ENCODE measurements at places on chromosomes 16 and 17.

GRCh38 chr16:25298165-25298872 lies 40.7 kb upstream of the ZKSCAN2 start:
- no peak for DNase-seq

DNA sequence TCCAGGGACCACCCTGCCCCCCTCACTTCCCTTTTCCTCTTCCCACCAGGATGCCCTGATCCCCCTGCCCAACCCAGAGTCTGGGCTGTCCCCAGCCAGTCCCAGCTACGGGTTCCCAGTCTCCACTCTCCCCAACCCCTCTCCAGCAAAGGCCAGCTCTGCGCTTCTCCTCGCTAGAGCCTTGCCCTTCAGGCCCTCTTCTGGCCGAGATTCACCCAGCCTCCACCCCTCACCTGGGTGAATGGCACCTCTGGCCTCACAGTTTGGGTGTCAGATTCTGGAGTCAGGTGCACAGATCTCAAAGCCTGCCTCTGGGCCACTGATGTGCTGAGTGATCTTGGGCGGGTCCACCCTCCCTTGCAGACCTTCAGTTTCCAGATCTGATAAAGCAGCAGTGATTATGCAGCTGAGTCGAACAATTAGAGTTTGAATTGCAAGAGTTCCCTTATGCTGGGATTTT lies 185.6 kb upstream of the TNRC6C start:
- no peak for DNase-seq

DNA sequence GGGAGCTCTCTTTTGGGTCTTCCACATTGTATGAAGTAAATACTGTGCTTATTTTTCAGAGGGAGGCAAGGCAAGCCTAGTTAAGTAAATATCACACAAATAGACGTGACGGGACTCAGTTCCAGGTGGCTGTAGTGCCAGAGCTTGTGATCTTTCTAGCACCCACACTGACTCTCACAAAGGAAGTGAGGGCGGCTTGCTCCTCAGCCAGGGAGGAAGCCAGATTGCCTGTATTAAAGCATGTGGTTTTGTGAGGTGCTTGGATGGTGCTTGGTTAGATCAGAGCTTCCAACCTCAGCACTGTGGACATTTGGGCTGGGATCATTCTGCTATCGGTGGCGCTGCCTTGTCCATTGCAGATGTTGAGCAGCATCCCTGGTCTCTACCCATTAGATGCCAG lies 80.1 kb downstream of the VAT1L start:
- no peak for DNase-seq

DNA sequence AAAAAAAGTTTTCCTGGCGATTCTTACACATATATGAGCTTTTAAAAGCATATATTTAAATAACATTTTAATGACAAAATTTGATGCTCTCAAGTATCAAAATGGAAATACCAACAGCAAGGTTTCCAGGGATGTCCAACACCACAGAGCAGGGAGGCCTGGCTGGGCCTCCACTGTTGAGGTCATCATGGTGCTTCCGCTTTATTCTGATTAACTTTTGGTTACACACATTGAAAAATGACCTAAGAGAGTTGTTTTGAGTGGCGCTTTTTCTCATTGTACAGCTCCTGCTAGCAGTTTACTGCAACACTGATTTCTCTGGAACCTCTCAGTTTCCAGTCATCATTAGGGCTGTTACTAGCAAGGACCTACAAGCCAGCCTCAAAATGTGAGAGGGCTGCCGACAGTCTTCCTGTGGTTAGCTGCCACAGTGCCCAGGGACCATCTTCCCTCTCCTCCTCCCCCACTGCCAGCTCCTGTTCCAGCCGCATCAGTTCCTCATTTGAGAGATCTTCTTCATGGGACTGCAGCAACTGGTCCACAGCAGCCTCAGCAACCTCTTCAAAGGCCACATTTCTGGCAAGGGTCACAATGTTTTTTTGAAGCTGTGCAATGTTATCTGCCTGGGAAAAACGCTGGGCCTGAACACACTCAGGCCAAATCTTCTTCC lies 21.3 kb downstream of the DEF8 start:
- DNase-seq: no peak

DNA sequence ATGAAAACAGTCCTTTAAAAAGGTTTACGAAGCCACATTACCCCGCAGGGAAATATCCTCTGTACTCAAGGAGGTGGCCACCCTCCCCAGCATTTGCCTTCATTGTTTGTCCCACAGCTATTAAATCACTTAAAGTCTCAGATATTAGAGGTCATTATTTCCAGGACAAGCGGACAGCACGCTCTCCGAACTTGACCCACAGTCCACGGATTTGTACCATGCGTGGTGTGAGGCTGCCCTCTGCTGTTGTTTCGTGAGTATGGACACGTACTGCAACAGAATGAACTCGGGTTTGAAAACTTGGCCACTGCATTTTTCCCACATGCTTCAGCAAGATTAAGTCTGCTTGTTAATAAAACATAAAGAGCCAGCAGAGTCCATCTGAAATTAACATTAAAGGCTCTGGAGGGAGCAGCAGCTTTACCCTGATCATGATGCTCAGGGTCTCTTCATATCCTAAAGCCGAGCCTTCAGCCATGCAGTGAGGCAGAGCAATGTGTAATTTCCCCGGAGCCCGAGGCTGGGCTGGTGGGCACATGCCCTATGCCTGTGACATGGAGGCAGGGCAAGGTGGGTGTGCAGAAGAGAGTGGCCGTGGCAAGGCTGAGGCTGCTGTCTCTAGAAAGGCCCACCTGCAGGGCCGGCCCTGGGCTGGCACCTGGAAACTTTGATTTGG lies 19.7 kb downstream of the MEAK7 start:
- peak; percentile 39 for DNase-seq
